Small intestine (tissue), 16 donors: ENCODE measurements at places on chromosomes 5 and 9.

DNA sequence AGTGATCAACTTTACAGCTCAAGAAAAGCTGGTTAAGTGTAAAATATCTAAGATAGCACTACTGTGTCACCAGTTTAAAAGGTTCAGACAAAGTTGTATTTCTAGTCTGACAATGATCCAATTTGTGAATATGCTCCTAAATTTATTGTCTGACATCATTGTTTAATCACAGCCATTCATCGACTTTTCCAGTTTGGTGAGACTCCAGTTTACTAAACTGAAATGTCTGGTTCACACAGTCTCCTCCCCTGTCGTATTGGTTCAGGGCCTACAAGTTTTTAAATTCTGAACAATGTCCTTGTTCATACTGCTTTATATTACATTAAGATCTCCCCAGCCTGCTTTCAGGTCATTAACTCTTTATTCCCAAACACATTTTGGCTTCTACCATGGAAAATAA, 161.4 kb downstream of the CHSY3 start:
- no peak overlapping the region for H3K4me3 ChIP-seq
- no peaks in the 10 kb centered on the region for H3K36me3 ChIP-seq
- H3K27ac ChIP-seq: no peak overlapping the region
- no peaks in the 10 kb centered on the region for H3K27me3 ChIP-seq

GRCh38 chr9:87872079-87872624, 10.5 kb upstream of the SPATA31E1 start:
- no peaks in the 10 kb centered on the region for H3K36me3 ChIP-seq
- no peaks in the 10 kb centered on the region for H3K27me3 ChIP-seq
- no peak overlapping the region for H3K4me3 ChIP-seq
- DNase-seq: no peak

DNA sequence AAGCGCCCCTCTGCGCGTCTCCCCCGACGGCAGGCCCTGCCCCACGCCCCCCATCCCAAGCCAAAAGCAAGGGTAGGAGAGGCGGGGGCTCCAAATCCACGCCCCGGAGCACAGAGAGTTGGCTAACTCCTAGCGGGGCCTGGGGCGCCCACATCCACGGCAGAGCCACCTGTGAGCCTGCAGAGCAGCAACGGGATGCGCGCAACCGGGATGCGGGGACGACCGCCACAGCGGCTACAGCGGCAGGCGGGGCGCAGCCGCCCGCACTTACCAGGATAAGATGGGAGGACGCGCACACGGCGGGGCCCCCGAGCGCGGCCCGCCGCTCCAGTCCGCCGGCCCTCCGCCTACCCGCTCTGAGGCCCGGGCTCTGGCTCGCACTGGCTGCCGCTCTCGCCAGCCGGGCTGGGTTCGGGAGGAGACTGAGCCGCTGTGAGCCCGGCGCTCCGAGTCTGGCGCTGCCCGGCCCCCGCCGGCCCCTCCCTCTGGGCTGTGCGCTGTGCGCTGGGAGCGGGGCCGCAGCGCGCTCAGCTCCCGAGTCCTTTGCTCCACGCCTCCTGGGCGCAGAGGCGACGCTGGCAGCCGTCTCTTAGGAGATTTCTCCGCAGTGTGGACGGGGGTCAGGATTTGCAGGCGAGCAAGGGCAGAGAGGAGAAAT, at the start of gene SLC24A2:
SLC24A2 (minus strand) TSS at position 424 of the 658 bp plus-strand sequence.
- no peaks in the 10 kb centered on the region for H3K36me3 ChIP-seq
- H3K4me1 ChIP-seq: no peaks in the 10 kb centered on the region
- H3K27ac ChIP-seq: no peak within 1 kb of the TSS
- no peak for DNase-seq
- H3K4me3 ChIP-seq: no peak within 1 kb of the TSS
- peaks cover 22% of the 10 kb centered on the region for H3K27me3 ChIP-seq

- H3K27ac ChIP-seq: no peak overlapping the region
- no peak for DNase-seq
- no peaks in the 10 kb centered on the region for H3K27me3 ChIP-seq
- H3K4me1 ChIP-seq: no peaks in the 10 kb centered on the region
- H3K4me3 ChIP-seq: no peak overlapping the region
- no peaks in the 10 kb centered on the region for H3K36me3 ChIP-seq
Measured at GRCh38 chr5:2047341-2047927, 164.7 kb upstream of the IRX4 start.

DNA sequence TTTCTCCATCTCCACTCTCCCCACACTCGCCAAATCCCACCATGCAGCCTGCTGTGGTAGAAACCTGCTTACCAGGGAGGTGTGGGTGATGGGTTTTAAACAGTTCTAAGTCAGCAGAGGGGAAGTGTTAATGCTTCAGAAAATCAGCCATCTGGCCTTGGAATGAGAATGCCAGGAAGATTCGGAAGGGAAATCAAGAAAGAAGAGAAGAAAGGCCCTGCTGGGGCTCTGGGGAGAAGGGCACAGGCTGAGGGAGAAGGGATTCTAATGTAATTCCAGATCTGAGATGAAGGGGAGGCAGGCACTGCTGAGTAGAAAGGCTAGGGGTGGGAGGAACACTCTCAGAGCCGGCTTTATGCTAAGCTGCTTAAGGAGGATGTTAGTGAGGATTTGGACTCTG, 434.7 kb upstream of the DMAC1 start:
- H3K27ac ChIP-seq: no peak overlapping the region
- H3K27me3 ChIP-seq: no peaks in the 10 kb centered on the region
- DNase-seq: no peak
- H3K36me3 ChIP-seq: no peaks in the 10 kb centered on the region

DNA sequence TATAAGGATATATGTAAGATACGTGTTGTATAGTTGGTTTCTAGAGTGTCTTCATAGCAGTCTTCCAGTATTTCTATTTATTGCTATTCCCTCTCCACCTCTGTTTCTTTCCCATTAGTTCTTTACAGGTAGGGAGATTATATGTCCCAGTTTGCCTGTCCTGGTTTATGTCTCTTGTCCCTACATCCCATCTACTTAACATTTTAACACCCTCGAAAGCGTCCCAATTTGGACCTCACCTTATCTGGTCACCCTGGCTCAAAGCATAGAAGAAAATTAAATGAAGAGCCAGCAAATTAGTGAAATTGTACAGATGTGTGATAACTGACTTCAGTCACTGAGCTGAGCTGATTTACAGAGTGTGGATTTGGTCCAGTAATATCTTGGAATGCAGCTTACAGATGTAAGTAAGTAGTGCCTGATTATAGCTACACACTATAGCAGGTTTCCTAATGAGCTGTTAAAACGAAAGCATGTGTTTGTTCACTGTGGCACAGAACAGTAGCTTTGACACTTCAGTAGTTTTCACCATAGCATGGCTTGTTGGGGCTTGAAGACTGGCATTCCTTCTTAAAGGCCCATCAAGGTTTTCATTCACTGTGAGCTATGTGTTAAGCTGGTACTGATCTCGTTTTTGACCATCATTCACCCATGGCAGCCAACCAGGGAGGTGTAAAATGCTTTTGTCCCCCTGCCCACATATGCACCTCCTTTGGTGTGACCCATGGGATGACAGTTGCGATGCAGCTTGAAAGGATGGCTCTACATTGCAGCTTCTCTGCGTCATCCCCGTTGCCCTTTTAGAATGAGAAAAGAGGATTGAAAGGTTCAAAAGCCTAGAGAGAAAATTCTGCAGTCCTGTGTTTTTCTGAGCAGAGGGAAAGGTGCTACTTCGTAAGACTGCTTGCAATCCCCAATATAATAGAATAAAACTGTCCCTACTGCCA, 192.1 kb upstream of the DMRT1 start:
- H3K4me3 ChIP-seq: no peak overlapping the region
- no peak for DNase-seq
- no peaks in the 10 kb centered on the region for H3K36me3 ChIP-seq
- no peaks in the 10 kb centered on the region for H3K27me3 ChIP-seq
- H3K27ac ChIP-seq: no peak overlapping the region

DNA sequence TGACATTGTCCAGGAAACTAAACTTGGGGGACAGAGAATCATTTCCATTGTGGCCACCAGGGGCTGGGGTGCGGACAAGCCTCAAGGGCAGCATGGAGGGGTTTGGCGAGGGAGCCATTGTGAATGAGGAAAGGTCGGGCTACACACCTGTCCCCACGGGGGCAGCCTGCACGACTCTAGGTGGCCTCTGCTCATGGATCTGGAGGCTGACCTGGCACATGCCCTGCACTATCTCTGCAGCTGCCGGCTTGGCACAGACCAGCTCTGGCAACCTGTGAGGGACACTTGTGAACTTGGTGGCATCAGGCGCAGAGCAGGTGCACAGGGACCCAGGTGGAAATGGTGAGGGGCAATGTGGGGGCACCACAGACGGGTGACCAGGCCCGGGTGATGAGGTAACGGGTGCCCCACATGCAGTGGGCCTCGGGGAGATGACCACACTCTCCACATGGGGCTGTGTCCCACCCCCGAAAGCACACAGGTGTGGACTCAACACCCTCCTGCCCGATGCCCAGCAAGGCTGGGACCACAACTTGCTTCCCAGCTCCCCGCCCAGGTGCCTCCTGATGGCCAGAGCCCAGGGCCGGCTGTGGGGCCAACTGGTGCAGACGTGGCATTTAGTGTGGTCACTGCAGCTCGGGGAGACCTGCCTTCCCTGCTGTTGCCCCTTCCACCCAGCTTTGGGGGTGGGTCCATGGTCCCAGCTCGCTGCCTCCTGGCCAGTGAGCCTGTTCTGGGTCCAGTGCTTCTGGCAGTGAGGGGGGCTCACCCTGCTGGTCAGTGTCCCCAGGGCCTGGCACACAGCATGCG, 60.9 kb upstream of the UBAC1 start:
- H3K36me3 ChIP-seq: peaks cover 58% of the 10 kb centered on the region
- H3K27me3 ChIP-seq: no peaks in the 10 kb centered on the region
- H3K4me1 ChIP-seq: no peaks in the 10 kb centered on the region
- no peak for DNase-seq

- peak; percentile 21 for DNase-seq
- H3K27ac ChIP-seq: no peak overlapping the region
- H3K4me3 ChIP-seq: no peak overlapping the region
- no peaks in the 10 kb centered on the region for H3K4me1 ChIP-seq
Measured at GRCh38 chr5:83510260-83510659, 38.7 kb downstream of the VCAN start.

DNA sequence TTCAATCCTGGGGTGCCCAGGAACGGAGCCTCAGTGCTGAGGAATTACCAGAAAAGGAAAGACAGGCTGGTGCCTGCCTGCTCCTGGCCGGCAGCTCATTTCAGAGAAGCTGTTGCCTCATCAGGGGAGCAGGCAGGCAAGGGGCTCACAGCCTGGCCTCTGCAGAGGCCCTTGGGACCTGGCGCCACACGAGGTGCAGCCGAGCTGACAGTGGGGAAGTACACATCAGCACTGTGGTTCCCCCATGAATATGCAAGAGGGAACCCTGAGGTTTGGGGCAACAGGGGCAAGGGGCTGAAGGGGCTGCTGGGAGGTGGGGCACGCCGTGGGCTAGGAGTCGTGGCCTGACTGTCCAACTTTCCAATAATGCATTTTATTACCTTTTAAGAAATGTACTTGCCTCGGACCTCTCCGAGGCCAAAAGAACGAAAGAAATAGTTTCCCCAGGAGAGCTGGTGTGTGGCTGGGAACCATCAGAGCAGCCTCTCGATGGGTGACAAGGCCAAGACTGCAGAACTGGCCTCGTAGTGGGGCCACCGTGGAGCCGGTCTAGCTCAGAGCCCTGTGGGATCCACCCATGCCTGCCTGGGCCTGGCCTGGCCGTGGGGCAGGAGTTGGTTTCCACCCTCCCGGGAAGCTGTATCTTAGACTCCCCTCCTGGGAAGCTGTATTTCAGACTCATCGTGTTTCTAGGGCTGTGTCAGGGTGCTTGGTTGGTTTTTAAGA, 198.6 kb downstream of the PAX5 start:
- H3K27ac ChIP-seq: no peak overlapping the region
- no peak for DNase-seq
- no peaks in the 10 kb centered on the region for H3K27me3 ChIP-seq
- H3K4me3 ChIP-seq: no peak overlapping the region
- no peaks in the 10 kb centered on the region for H3K4me1 ChIP-seq

- no peak overlapping the region for H3K4me3 ChIP-seq
- H3K36me3 ChIP-seq: no peaks in the 10 kb centered on the region
- no peak for DNase-seq
- no peaks in the 10 kb centered on the region for H3K4me1 ChIP-seq
Measured at GRCh38 chr5:96476654-96477053, 43.6 kb upstream of the PCSK1 start.

GRCh38 chr9:100933656-100934055, 94.9 kb upstream of the PLPPR1 start:
- no peaks in the 10 kb centered on the region for H3K27me3 ChIP-seq
- H3K27ac ChIP-seq: no peak overlapping the region
- H3K4me3 ChIP-seq: no peak overlapping the region
- no peak for DNase-seq

DNA sequence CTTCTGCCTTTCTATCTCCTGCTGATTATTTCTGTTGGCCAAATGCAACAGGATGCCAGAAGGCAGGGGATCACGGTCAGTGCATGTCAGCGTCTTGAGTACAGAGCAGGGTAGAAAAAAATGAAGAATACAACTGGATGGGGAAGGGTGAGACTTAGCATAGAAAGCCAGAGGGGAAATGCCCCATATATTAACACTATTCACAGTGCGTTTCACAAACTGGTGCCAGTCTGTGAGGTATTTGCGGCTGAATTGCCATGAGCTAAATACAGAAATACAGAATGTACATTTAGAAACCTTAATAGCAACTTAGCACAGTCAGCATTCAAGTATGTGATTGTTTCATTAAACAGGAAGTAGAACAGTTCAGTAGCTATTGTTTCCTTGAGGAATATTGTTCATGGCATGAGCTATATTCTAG, 31.0 kb upstream of the SLC1A3 start:
- H3K27ac ChIP-seq: no peak overlapping the region
- H3K4me1 ChIP-seq: no peaks in the 10 kb centered on the region
- H3K36me3 ChIP-seq: no peaks in the 10 kb centered on the region
- no peaks in the 10 kb centered on the region for H3K27me3 ChIP-seq
- no peak for DNase-seq
- H3K4me3 ChIP-seq: no peak overlapping the region

- no peak for DNase-seq
- H3K4me3 ChIP-seq: peak overlapping the region; percentile 36
- H3K27me3 ChIP-seq: peaks cover 18% of the 10 kb centered on the region
- no peaks in the 10 kb centered on the region for H3K36me3 ChIP-seq
- no peak overlapping the region for H3K27ac ChIP-seq
- peaks cover 2% of the 10 kb centered on the region for H3K4me1 ChIP-seq
Measured at GRCh38 chr5:88660264-88660946, 222.6 kb downstream of the MEF2C start.

GRCh38 chr9:437066-437465, 222.4 kb downstream of the DOCK8 start:
- H3K27ac ChIP-seq: peak overlapping the region; percentile 80
- DNase-seq: no peak
- no peaks in the 10 kb centered on the region for H3K4me1 ChIP-seq
- H3K27me3 ChIP-seq: no peaks in the 10 kb centered on the region

GRCh38 chr5:97182571-97183099, 412 bp downstream of the RIOK2 start:
- no peak for DNase-seq
- no peaks in the 10 kb centered on the region for H3K36me3 ChIP-seq
- H3K27ac ChIP-seq: peak overlapping the region; percentile 95
- H3K4me3 ChIP-seq: peak overlapping the region; percentile 87

DNA sequence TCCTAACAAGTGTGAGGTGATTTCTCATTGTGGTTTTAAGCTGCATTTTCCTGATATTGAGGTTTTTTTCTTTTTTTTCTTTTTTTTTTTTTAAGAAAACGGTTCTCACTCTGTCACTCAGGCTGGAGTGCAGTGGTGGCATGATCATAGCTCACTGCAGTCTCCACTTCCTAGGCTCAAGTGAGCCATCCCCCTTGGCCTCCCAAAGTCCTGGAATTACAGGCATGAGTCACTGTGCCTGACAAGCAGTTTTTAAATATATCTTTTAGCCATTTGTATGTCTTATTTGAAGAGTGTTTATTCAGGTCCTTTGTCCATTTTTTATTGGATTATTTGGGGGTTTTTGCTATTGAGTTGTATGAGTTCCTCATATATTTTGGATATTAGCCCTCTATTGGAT, 53.8 kb downstream of the GCNT1 start:
- no peaks in the 10 kb centered on the region for H3K36me3 ChIP-seq
- no peak overlapping the region for H3K4me3 ChIP-seq
- DNase-seq: no peak
